ENCODE measurements at places on chromosomes 5 and 9.

DNA sequence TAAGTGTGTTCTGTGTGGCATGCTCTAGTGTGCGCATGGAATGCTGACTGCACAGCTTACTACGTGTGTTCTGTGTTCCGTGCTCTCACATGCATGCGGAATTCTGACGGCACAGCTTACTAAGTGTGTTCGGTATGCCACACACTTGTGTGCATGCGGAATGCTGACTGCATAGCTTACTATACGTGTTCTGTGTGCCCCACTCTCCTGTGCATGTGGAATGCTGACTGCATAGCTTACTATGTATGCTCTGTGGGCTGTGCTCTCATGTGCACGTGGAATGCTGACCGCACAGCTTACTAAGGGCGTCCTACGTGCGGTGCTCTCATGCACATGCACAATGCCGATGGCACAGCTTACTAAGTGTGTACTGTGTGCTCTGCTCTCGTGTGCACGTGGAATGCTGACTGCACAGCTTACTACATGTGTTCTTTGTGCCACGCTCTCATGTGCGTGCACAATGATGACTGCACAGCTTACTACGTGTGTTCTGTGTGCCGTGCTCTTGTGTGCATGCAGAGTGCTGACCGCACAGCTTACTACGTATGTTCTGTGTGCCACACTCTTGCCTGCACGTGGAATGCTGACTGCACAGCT, 548.9 kb downstream of the IRX1 start:
- DNase-seq = no peak

GRCh38 chr9:121133104-121133816, 58.5 kb downstream of the CNTRL start:
- peak; percentile 53 for DNase-seq

- no peak for DNase-seq
These were observed 451.0 kb upstream of the TUSC1 start for GRCh38 chr9:26129217-26129616.

DNA sequence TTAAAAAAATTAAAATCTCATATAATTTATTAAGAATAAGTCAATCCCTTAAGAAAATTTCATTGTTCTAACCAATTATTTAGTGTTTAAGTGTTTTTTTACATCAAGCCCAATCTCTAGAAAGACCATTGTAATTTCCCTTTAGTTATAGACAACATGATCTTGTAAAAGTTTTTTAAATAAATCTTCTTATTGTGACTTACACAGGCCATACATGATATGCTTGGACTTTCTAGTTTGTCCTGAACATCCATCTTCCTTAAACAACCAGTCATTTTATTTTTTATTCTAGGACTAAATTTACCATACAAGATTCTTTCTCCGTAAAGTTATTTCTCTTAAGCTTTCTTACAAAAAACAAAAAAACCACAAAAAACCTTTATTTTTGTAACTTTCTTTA, 126.5 kb upstream of the MAST4 start:
- no peak for DNase-seq

DNA sequence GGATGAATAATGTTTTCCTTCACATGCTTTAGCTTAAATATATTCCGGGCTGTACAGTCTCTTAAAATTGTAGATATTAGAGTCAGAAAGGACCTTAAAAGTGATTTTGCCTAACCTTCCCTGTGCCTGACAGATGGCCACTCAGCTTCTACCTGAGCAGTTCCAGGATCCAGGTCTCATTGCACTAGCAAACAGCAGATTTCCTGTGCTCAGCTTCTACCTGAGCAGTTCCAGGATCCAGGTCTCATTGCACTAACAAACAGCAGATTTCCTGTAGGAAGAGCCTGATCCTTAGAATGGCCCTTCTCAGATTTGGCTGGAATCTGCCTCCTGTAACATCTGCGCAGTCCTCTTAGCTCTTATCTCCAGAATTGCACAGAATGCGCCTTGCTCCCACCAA, 219.8 kb downstream of the AOPEP start:
- no peak for DNase-seq

DNA sequence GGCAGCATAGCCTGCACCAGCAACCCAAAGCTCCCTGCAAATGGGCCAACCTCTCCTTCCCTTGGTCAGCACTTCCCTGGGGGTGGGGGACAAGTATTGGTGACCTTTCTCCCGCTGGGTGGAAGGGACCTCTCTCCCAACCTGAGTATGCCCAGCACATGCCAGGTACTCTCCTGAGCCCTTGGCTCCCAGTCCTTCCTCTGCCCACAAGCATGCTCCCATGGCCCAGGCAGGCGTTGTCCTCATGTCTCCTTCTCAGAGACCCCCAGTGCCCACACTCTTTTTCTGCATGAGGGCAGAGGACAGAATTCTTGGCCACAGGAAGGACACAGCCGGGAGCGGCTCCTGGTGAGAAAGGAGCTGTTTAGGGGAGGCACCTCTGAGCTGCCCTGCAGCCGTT, 60.3 kb downstream of the PHF2 start:
- no peak for DNase-seq

DNA sequence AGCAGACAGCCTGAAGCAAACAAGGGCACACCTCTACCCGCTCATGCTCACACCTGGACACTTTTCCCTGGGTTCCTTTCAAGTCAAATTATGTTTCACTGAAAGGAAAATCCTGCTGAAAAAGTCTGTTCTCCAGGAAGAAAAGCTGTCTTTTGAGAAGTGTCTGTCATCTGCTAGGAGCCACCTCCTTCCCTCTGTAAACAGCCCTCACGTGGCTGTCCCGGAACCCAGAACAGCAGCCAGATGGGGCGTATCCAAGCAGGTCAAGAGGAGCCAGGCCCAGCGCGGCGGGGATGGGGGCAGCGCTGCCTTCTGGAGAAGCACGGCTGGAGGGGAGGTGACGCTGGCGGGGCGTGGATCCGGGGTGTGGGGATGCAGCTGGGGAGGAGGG, at the start of gene PNPLA7:
TSS of gene PNPLA7 (minus strand) at position 172 of the 391 bp plus-strand sequence. CDS start 205 bp downstream, outside the sequence.
- DNase-seq = peak; percentile 53

DNA sequence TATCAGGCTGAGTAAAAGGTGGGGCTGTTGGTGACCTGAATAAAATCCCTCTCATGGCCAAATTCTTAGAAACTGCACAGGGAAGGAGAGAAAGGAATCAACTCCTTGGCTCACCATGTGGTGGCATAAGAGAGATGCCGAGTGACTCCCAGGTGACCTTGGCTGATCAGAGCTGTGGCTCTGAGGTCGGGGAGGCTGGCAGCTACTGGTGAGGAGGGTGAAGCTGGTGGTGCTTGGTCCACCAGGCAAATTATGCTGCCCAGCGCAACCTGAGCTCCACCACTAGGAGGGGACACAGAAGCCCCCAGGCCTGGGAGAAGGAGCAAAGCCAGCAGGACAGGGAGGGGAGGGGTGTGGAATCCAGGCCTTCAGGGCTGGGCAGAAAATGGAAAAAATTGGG, 111.2 kb upstream of the IL12B start:
- no peak for DNase-seq

GRCh38 chr9:34701769-34702736, 7.9 kb downstream of the CCL21 start:
- peak; percentile 85 for DNase-seq

- no peak for DNase-seq
These were observed 442.9 kb downstream of the RAB3C start for GRCh38 chr5:59025734-59026133.

DNA sequence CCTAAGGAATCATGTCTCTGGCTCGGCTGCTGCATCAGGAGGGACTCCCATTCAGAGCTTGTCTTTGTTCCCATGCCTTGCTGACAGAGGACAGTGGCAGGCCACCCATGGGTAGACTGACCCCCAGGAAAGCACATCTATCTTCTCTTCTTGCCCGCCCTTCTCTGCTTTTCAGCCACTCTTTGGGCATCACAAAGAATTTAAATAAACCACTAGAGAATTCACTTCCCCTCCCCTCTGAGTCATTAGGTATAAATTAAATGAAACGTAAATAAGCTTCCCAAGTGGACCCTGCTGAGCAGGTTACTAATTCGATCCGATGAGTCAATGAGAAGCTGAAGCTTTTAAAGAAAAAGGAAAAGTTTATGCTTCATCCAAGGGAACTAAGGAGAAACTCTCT, 97.0 kb downstream of the DRD1 start:
- DNase-seq = no peak

GRCh38 chr9:126326228-126327005, at the start of gene MVB12B:
TSS of gene MVB12B (plus strand) at chr9:126326829. CDS start at chr9:126326930, 101 bp downstream.
- peak; percentile 68 for DNase-seq

- no peak for DNase-seq
These were observed 33.8 kb downstream of the ERGIC1 start for GRCh38 chr5:172867761-172868435.

DNA sequence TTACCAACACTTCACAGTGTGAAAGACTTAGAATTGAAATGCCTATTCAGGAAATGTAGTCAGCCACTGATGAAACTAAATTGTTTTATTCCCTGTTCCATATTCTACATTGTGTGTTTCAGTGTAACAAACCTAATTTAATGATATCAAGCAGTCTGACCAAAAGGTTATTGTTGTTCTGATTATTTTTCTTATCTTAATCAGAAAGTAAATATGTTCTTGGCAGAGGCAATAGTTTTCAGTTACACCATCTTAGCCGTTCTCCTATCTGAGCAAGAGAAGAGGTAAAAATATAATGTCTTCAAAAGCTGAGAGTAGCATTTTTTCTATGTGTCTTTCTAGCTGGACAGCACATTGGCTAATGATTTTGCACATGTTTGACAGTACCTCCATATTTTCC, 17.1 kb downstream of the CDC26 start:
- no peak for DNase-seq

DNA sequence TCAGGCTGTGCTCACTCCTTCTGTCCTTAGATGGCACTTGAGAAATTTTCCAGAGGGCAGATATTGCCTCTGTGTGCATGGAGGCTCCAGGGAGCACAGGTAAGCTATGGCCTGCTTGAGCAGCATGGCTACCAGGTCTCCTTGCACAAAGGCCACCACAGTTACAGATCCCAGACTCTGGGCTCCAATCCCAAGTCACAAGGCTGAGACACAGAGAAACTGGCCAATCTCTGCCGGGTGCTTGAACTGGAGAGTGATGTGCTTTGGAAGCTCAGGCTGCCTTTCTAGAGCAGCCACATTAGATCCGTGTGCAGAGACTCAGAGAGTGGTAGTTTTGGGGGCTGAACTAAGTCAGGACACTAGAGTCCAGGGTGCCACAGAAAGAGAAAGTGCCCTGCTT, 145.7 kb downstream of the SEMA6A start:
- DNase-seq = no peak

GRCh38 chr5:178769617-178770260, 39.3 kb upstream of the ZNF354A start:
- DNase-seq = no peak

GRCh38 chr9:93210324-93210973, 26.5 kb downstream of the WNK2 start:
- no peak for DNase-seq

- DNase-seq = no peak
These were observed 73.0 kb downstream of the RASEF start for GRCh38 chr9:82989929-82990328.

DNA sequence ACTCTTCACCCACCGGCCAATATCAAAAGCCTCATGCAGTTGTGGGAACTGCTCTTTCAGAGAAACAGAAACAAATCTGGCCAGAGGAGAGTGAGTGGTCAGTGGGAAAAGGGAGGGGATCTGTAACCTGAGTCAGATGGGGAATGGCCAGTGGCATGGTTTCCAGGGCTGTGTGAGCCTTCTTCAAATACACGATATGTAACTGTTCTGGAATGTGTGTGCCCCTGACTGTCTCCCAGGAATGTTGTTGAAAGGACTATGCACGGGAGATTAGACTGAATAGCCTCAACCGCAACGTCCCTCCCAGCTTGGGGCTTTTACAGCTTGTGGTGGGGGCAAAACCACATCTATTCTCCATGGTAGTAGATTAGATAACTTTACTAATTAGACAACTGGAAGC, 60.8 kb downstream of the SH3TC2 start:
- DNase-seq = no peak

DNA sequence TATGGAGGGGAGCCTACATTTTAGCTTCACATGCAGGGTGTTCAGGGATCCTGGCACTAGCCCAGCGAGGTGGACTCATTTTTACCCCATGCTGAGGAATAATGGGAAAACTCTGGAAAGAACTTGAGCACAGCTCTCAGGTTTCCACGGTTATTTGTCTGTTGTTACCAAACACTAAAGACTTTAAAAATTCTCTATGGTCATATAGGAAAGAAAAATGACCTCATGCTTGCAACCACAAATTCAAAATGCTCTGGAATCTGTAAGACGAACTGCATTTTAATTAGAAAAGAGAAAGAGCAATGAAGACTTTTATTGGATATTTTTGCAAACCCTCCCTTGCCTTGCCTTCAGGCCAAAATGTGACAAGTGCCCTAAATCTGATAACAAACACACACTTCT, 606.9 kb downstream of the EBF1 start:
- no peak for DNase-seq

DNA sequence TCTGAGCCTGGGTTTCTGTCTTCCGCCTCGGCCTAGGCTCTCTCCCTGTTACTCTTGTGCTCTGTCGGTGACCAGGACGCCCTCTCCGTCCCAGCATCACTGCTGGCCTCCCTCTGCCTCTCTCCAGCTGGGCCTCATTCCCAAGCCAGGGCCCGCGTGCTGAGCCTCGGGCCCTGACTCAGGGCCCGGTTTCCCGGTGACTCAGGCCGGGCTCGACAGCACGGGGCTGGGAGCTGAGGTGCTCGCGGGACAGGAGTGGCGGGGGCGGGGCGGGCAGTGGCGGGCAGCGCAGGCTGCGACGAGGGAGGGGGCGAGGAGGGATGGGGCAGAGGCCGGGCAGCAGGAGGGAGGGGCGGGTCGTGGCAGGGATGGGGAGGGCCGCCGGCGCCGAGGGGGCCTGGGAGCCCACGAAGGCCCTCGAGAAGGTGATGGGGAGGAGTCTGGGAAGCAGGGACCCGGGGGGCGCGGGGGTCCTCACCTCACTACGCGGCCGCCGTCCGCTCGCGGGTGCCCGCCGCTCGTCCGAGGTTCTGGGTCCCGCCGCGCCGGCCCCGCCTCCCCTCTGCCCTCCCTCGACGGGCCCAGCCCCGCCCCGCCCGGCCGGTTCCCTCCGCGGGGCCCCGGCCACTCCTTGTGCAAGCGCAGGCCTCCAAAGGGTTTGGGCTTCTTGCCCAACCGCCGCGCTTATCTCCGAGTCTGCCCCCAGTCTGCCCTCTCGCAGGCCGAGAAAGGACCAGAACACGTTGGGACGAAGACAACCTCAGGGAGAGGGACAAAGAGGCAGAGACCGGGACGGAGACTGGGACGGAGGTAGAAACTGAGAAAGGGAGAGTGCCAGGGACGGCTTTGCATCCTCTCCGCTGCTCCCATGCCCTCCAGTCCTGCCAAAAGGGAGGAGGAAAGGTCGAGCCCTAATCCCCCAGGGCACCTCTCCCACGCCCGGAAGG, at the start of gene ARAP3:
TSS of gene ARAP3 (minus strand) at position 536 of the 947 bp plus-strand sequence. CDS start 1,744 bp downstream, outside the sequence.
- DNase-seq = peak; percentile 59

- peak; percentile 27 for DNase-seq
These were observed 158.8 kb downstream of the C9orf152 start for GRCh38 chr9:110048976-110049698.

DNA sequence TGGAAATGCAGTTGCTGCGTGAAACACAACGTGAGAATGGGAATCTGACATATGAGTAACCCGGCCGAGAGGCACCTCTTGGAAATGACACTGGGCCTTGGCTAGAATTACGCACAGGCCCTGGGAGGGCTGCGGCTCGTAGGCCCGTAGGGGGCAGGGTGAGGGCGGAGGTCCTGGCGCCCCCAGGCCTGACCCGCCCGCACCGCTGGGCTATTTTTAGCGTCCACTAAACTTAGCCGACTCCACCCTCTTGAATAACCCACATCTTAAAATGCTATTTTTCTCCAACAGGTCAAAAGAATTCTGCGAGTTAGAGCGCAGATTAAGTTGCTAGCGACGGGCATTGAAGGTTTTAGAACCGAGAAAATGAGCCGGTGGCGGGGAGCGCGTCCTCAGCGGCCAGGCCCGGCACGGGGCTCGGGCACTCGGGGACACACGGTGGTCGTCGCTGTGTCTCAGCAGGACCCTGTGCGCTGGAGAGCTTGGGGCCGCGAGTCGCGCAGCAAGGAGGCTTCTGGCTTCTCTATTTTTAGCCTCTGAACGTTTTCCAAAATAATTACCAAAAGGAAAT, 168.5 kb downstream of the AUH start:
- DNase-seq = peak; percentile 90

Measured in activated T-cell treated with anti-CD3 and anti-CD28 coated beads, Interleukin-2, amount 50 U/mL, for 72 hours (primary cell).